ENCODE measurements at places on chromosomes 13 and 19.

DNA sequence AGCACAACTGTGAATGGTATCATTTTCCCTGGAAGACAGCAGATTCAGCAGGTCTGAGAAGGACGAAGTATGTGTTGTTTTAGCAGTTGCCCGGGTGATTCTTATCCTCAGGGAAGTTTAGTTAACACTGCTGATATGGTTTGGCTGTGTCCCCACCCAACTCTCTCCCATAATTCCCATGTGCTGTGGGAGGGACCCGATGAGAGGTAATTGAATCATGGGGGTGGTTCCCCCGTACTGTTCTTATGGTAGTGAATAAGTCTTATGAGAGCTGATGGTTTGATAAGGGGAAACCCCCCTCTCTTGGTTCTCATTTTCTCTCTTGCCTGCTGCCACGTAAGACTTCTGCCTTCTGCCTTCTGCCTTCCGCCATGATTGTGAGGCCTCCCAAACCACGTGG, 81.0 kb upstream of the UBAC2 start:
- DNase-seq: no peak

DNA sequence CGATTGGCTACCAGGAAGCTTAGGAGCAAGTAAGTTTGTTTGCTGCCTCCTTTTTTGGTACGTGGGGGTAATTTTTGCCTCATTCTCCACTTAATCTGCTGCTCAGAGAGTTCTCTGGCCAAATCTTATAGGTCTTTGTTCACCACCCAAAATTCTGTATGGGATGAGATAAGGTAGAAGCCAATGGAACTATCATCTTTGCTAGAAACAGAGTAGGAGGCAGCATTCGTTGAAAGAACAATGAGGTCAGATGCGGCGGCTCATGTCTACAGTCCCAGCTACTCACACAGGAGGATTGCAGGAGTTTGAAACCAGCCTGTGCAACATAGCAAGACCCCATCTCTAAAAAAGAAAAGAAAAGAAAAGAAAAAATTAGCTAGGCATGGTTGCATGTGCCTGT, 5.0 kb upstream of the DNAAF3 start:
- no peak for DNase-seq

GRCh38 chr19:3684054-3684816, 16.0 kb downstream of the PIP5K1C start:
- peak; percentile 52 for DNase-seq

- no peak for DNase-seq
These were observed 1670.6 kb upstream of the PCDH20 start for GRCh38 chr13:63086286-63086685.

GRCh38 chr13:35524171-35524570, 47.7 kb upstream of the MAB21L1 start:
- no peak for DNase-seq

- peak; percentile 37 for DNase-seq
These were observed 324.1 kb upstream of the PCDH9 start for GRCh38 chr13:67554286-67554685.

- DNase-seq: no peak
These were observed 76.9 kb downstream of the SIPA1L3 start for GRCh38 chr19:37983916-37984315.

DNA sequence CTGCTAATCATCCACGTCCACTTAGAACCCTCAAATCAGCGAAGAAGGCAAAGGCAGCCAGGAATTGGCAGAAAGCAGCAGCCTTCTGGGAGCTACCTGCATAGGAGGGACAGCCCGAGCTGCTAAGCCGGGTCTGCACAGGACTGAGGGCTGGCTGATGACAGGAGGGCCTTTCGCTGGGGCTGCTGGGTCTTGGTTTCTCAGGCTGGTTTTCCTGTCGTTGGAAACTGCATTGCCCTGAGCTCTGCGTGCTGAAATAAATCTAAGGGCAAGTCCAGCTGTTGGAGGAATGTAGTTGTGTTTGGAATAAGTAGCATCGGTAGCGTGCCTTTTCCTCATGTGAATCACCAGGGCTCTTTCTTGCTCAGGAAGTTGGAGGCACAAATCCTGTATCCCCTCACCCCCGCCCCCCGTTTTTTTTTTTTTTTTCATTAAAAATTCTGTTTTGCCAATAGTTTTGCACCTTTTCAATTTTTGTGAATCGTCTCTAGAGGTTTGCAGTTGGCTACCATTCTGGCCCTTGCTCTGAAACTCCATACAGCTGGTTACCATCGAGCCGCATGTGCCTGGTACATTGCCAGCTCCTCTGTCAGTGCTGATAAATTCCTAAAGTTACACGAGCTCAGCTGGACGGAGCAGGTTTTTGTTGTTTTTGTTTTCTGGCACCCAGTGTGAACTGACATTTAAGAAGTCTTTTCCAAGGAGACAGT, 193.9 kb upstream of the RNF113B start:
- DNase-seq: peak; percentile 93

GRCh38 chr13:43473437-43473836, 313.3 kb downstream of the ENOX1 start:
- peak; percentile 27 for DNase-seq

DNA sequence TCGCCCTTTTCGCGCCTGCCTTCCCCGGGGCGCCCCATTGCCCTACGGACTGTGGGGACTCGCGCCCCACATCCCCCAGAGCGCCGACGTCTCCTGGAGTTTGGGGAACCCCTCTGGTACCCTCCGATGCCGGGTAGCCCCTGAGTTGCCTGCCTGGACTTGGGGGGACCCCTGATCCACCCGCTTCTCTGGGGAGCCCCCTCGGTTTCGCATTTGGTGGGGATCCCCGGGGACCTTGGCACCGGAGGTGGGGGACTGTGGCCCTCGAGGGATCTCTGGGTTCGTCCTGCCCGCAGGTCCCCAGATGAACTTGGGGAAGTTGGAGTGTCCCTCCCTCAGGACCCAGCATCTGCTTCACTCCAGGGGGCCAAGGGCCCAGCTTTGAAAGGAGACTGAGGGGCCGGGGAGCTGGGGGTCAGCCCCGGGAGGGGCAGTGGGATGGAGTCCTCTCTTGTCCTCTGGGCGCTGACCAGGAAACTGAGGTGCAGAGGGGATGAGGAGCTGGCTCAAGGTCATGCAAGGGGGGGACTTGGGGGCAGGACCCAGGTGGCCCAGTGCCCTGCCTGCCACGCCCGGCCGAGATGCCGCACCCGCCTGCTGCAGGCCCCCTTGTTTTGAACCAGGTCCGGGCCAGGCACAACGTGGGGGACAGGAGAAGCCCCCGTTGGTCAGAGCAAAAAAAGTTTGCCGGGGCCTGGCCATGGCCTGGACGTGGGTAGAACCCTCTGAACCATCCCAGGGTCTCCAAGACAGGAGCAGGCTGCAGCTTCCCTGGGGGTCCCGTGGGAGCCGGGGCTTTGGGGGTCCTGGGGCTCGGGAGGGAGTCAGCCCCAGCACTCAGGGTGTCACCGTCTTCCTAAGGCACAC, 1.0 kb downstream of the EFNA2 start:
- no peak for DNase-seq

GRCh38 chr13:71460211-71460610, 406.8 kb downstream of the DACH1 start:
- no peak for DNase-seq

DNA sequence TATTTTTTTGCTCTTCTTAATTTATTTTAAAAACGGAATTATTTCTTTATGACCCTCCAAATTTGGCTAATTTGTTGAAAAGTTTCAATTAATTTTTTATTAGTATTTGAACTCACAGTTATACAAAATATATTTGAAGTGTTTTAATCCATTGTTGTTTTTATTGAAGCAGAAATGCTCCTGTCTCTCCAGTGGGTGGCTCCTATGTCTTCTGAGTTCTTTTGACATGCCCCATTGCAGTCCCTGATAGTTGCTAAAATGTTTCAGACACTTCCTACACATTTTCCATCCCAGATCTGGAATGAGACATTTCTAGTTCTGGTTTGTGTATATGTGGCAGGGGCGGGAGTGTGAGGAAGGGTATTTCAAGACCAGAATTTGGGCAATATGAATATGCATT, 579.4 kb upstream of the PRR20A start:
- no peak for DNase-seq

GRCh38 chr19:46737761-46738171, 8.1 kb upstream of the FKRP start:
- DNase-seq: no peak

DNA sequence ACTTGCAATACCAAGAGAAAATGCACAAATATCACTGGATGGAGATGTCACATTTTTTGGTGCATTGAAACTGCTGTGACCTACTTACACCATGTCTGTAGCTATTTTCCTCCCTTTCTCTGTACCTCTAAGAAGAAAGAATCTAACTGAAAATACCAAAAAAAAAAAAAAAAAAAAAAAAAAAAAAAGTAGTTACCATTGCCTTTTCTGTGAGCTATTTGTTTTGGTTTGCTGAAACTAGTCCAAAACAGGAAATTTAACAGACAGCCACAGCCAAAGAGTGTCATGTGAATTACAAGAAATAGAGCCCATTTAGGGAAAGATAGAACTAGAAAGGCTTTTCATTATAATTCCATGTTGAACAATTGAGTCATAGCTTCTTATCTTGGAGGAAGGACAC, 37.3 kb downstream of the TNFSF13B start:
- DNase-seq: no peak

DNA sequence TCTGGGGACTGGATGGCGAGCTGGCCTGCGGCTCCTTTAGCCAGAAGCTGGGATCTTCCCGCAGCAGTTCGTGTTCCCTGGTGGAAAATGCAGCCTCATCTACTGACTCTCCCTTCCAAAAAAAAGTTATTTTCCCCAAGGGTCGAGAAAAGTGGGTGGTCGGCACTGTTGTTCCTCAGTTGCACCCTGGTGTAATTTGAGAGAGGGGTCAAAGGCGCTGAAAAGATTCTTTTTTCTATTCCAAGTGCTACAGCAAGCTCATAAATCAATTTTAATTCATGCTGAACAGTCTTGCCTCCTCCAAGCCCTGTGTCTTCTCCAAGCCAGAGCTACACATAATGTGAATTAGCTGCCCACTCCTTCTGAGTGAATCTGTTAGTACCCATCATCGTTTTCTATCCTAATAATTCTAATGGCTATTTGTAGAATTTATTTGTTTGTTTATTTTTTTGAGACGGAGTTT, 774 bp downstream of the SLC25A15 start:
- DNase-seq: no peak

DNA sequence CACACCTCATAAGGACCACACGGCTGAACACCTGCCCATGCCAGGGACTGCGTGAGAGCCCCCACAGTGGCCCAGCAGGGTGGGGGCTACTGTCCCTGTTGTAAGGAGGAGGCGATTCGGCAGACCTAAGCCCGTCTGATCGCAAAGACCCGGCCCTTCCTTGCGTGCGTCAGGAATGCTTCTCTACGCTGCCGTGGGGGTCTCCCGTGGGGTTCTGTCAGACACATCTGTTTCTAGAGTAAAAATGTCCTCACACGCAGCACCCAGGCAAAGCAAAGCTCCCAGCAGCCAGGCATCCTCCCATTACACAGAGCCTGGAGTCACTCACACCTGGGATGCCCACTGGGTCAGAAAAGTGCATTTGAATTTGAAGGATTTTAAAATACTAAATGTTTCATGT, 147.7 kb upstream of the SOX1 start:
- DNase-seq: no peak

DNA sequence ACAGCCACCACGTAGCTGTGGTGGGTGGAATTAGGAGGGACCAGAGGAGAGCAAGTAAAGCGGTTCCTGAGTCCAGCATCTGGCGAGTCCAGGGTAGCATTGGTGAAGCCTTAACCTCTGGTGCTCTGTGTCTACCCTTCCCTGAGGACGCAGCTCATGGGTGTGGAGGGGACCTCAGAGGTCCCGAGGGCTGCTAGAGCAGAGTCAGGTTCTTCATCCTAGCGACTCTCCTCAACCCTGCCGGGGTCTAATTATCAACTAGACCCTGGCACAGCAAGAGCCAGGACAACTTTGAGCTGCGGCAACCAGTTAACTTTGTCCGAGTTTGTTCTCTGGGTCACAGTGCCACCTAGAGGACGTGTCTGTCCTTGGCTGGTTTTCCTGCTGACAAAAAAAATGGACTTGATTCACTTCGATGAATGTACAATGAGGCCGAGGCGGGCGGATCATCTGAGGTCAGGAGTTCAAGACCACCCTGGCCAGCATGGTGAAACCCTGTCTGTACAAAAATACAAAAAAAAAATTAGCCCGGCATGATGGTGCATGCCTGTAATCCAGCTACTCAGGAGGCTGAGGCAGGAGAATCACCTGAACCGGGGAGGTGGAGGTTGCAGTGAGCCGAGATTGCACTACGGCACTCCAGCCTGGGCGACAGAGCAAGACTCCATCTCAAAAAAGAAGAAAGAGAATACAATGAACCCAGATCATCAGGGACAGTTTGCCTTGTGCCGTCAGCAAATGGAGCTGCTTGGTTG, 25.0 kb downstream of the TSSK6 start:
- peak; percentile 84 for DNase-seq

- DNase-seq: peak; percentile 5
These were observed 73.9 kb downstream of the WTIP start for GRCh38 chr19:34555447-34555846.

DNA sequence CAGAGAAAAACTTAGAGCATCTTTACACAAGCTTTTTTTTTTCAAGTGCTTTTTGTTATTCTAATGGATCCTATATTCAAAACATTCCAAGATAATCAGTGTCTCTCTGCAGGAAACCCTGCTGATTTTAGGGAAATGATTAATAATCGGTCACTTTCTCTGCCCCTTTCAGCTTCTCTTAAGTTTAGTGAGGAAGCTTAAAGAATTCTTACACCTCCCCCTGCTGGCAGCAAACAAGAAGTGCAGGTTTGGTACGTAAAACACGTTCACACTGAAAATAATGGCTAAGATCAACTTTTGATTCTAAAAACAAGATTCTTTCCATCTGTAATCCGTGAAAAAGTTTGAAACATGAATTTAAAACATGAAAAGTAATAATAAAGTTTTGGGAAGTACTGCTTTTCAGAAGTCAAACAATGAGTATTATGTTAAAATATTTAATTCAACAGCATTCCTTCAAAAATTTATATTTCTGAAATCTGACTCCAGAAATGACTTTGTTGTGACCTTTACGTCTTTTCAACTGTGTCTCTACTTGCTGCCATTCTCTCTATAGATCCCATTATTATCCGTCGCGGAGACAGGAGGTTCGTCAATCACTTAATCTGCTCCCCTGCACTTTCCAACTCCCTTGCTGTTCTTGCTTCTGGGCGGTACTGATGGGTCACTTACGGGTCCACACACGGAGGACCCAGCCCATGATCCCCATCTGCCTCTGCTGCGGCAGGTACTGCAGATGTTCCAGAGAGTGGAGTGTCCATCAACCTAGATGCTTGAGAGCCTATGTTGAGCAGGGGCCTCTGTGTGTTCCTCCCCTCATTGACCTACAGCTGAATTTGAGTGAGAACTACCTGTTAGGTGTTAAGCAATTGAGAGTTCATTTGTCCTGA, 203.1 kb upstream of the EDNRB start:
- peak; percentile 67 for DNase-seq

- peak; percentile 23 for DNase-seq
These were observed 75.2 kb upstream of the MRI1 start for GRCh38 chr19:13689085-13689484.

- DNase-seq: peak; percentile 59
These were observed 68.1 kb upstream of the HTR2A start for GRCh38 chr13:46964789-46965527.

DNA sequence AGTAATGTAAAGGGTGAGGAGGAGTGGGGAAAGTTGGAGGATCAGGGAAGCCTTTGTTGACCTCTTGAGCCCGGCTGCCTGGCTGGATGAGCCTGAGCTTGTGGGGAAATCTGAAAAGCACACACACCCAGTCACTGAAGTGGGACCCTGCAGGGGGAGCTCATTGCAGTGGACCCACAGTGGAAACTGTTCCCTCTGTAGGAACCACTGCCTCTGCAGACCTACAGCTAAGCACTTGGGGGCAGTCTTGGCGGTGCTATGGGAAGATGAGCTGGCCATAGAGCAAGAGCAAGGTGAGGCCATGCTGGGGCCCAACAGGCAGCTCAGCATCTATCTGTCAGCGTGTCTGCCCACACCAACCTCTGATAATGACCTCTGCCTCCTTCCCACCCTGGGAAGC, 294.8 kb downstream of the TSHZ3 start:
- peak; percentile 77 for DNase-seq
